ENCODE measurements at places on chromosomes 12 and 14. TPM values are rescaled to one million over a fixed set of nuclear protein-coding genes. Genes with fewer than 3 reads are reported as not detected.

- no peak for DNase-seq
These were observed 1.9 kb downstream of the RPLP0 start for GRCh38 chr12:120199025-120199424.

- DNase-seq = no peak
These were observed 301.8 kb upstream of the TMPO start for GRCh38 chr12:98213556-98213955.

DNA sequence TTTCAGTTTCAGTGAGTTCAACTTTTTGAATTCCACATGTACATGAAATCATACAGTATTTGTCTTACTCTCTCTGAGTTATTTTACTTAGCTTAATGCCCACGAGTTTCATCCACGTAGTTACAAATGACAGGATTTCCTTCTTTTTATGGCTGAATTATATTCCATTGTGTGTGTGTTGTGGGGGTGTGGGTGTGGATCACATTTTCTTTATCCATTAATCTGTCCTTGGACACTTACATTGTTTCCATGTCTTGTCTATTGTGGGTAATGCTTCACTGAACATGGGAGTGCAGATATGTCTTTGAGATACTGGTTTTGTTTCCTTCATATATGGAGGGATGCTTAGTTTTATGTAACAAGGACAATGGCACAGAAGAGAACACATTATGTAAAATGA, 63.5 kb upstream of the TMTC1 start:
- no peak for DNase-seq

GRCh38 chr12:69392179-69392928, 32.8 kb downstream of the YEATS4 start:
- DNase-seq = no peak

The FAM161B gene
- 14.6 TPM for polyA plus RNA-seq
